ENCODE measurements at places on chromosomes 16 and 17.

DNA sequence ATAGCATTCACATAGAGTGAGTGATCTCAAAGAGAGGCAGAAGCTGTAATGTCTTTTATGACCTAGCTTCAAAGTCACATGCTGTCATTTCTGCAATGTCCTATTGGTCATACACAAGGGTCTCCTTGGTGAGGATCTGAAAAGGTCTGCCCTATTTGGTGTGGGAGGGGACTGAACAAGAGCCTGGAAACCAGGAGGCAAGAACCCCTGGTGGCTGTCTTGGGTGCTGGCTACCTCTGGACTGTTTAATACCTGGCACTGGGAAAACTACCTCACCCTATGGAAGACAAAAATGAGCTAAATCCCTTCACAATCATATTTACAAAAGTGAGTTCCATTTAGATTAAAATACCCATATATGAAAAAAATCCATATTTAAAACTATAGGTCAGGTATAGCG lies 9.0 kb downstream of the KCTD13 start:
- no peak for DNase-seq

- DNase-seq, result no peak
These were observed 322.4 kb upstream of the CDH5 start for GRCh38 chr16:66044089-66044488.

- DNase-seq, result no peak
These were observed 25.8 kb downstream of the HLF start for GRCh38 chr17:55290492-55291113.

- no peak for DNase-seq
These were observed 278 bp downstream of the ITGB4 start for GRCh38 chr17:75721463-75722011.

DNA sequence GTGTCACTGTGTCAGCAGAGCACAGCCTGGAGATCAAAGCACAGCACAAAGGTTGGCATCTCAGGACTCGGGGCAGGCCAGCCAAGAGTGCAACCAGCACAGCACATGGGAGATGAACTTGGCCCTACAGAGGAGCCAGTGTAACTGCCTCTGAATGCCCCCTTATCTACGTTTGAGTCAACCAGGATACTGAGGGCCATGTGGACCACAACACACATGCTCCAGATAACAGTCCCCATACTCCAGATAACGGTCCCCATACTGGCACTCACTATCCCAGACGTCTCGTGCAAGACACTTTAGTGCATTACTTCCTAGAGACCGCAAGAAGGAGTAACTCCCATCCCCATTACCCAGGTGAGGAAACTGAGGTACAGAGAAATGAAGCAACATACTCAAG lies 88.2 kb downstream of the XYLT1 start:
- no peak for DNase-seq

DNA sequence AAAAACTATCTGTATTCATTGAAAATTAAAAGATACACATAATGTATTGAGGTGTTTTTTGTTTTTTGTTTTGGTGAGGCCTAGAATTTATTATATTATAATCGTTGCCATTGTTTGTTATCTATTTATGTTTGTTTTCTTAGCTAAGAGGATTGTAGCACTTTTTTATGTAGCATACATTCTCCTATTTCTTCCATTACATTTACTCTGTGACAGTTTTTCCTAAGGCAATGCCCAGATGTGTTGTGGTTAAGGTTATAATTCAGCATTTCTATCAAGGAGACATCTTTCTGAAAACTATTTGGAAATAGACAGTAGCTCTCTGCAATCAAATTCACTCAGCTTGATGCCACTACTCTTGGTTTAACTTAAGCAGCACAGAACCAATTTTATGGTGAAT lies 161.6 kb downstream of the PPM1E start:
- no peak for DNase-seq

- DNase-seq, result peak; percentile 29
These were observed 1.6 kb downstream of the MRM1 start for GRCh38 chr17:36602924-36603384.

DNA sequence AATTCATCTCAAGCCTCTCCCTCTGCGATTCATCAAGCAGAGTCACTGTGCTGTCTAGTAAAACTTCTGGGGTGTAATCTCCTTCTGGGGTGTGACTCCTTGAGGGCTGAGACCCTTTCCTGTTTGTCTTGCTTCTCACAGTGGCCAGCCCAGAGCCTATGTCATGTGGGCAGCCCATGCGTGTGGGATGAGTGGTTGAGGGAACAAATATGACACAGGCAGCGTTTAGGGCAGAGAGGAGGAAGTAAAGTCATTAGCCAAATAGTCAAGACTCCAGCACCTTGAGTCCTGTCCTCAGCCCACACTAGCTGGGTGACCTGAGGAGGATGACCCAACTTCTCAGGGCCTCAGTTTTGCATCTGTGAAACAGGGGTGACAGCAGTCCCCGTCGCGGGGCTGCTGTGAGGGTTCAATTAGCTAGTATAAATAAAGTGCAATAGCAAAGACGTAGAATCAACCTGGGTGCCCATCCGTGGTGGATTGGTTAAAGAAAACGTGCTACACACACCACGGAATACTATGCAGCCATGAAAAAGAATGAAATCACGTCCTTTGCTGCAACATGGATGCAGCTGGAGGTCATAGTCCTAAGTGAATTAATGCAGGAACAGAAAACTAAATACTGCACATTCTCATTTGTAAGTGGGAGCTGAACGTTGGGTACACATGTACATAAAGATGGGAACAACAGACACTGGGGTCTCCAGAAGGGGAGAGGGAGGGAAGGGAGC lies 4.5 kb upstream of the ITGAX start:
- no peak for DNase-seq

- DNase-seq, result no peak
These were observed 35.2 kb upstream of the PLLP start for GRCh38 chr16:57319646-57320045.

- DNase-seq, result no peak
These were observed 29.0 kb downstream of the ETV4 start for GRCh38 chr17:43517161-43517560.

DNA sequence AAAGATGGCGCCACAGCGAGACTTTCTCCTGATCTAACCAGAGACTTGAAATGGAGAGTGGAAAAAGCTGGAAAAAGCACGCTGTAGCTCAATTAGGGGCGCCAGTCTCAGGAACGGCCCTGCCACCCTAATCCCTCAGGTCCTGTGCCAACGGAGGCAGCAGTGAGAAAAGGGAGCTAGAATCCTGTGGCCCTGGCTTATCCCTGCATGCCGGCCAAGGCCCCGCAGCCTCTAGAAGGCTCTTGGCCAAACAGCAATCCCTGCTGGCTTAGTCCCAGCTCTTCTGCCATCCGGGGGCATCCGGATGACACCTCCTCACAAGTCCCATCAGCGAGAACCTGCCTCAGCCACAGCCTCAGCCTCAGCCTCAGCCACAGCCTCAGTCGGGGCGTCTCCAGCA lies 69.8 kb downstream of the MRM3 start:
- no peak for DNase-seq

- no peak for DNase-seq
These were observed 35.6 kb downstream of the PRKCA start for GRCh38 chr17:66337866-66338485.

GRCh38 chr17:47897561-47897960 lies 1.5 kb downstream of the SP2 start:
- DNase-seq, result no peak

DNA sequence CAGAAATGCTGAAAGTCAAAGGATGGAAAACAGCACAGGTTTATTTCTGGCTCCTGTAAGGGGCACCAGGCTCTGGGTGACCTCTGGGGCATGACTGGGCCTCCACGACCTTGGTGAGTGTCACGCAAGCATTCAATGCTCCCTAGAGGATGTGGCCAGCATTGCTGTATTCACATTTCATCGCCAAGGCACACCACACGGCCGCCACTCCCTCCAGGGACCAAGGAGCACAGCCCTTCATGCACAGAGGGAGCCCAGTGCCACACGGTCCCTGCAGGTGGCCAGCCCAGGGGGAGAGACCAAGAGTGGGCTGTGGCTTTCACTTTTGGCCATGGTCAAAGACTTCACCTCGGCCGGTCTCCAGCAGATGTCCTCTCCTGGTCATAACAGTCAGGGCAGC lies 137.4 kb upstream of the TNRC6C start:
- no peak for DNase-seq

- no peak for DNase-seq
These were observed 290.4 kb upstream of the HSBP1 start for GRCh38 chr16:83517398-83517797.

- no peak for DNase-seq
These were observed 9.7 kb upstream of the ARL5C start for GRCh38 chr17:39175695-39176093.

DNA sequence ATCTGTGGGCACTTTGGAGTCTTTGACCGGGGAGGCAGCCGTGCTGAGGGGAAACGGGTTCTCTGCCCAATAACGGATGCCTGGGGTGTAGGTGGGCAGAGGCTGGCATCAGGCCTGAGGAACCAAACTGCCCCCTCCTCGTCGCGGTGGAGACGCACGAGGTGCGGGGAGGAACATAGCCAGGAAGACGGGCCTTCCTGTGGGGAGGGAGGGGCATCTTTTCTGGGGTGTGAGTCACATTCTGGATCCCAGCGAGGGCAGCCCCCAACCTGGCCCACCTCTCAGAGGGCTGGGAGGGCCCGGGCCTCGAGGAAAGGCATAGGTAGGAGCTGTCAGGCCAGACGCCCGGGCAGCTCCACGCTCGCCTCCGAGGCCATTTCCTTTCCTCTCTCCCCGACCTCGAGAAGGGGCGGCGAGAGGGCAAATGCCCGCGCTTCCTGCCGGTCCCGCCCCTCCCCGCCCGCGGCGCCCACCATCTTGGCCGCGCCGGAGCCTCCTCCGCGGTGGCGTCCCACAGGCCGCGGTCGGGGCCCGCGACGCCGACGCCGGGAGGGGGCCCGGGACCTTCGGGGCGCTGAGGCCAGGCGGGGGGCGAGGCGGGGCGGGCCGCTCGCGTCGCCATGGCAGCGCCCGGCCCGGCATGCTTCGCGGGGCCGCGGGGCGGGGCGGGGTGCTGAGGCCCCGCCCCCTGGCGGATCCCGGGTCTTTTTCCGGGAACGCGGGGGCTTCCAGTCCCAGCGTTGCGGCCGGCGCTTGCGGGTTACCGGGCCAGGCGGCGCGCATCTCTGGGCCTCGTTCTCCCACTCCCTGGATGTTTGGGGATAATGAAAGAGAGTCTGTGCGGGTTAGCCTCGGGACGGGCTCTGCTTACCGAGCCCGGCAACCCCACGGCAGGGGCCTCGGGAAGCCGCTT lies 13.2 kb downstream of the RAI1 start:
- peak; percentile 42 for DNase-seq

GRCh38 chr16:28003923-28004322 lies 59.6 kb downstream of the GSG1L start:
- DNase-seq, result no peak

GRCh38 chr17:5715478-5715877 lies 131.2 kb upstream of the NLRP1 start:
- DNase-seq, result no peak

DNA sequence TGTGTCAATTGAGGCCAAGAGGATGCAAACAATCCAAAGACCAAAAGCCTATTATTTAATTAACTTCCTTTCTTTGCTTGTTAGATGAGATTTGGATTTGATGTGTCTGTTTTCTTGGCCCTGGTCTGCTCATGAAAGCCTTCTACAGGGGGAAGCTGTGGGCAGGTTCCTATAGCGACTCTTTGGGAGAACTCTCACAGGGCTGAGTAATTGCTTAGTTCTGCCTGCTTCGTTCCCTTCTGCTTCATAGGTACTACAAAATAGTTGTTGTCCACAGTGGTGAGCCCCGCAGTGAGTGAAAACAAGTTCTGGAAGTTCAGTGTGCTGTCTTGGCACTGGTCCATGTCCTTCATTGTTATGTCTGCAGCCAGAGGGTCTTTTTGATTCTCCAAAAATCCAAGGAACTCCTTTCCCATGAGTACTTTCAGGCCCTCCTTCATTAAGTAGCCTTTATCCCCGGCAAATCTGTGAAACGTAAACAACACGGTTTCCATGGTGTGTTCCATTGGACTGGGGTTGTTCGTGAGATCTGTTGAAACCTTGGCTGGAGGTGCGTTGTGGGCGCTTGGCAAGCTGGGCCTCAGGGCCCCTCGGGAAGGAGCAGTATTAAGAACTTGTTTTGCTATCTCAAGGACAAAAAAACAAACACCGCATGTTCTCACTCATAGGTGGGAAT lies 30.0 kb upstream of the ANKRD40CL start:
- DNase-seq, result no peak

- no peak for DNase-seq
These were observed 210.0 kb downstream of the MAF start for GRCh38 chr16:79390481-79391051.

DNA sequence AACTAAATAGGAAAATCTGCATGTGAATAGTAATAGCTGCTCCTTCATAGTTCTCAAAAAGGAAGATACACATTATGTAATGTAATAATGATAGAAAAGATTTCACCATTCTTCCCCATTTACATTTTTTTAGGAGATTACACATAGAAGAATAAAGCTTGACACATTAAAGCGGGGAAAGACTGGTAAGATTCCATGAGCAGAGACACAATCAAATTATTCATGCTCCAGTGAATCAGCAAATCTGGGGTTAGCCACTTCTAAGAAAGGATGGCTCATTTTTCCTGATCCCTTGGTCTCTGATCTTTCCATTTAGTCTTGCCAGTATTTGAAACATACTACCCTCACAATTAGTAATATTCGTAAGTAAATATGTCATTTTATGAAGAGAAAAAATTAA lies 81.9 kb downstream of the CA4 start:
- DNase-seq, result no peak

DNA sequence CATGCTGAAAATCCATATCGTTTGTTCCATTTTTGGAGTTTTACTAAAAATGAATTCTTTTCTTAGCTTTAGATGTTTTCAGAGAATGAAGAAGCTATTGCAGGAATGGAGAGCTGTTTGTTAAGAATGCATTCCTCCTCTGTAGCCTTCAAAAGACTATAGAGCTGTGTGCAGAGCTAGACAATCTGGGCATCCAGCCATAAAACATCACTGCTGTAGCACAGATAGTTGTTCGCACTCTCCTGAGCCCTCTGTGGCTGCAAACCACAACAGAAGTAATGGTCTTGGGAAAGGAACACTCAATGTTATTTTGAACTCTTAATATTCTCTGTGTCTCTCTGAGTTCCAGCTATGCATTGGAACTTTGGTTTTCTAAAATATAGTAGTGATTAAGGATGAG lies 4.9 kb downstream of the TNRC6C start:
- DNase-seq, result peak; percentile 29

DNA sequence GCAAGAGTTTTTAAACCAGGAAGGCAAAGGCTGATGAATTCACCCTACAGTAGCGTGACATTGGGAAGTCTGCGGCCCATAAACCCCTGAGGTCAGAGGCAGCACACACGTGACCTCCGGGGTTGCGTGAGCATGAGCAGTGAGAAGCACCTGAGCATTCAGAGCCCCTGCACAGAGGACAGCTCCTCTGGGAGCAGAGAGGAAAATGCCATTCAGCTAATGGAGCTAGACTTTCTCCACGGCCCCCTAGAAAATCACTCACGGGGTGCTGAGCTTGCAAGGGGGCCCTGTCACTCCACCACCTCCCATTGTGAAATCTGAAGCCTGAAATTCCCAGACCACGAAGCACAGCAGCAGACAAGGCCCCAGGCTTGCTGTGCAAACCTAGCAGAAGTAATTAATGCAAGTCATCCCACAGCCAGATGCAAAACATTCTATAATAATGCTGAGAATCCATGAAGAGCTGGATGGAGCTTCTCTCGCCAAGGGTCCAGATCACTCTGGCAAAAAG lies 114.9 kb upstream of the RCVRN start:
- DNase-seq, result no peak

- no peak for DNase-seq
These were observed 3.9 kb upstream of the WNT9B start for GRCh38 chr17:46847204-46848191.

Measured in activated CD8-positive, alpha-beta memory T cell treated with anti-CD3 and anti-CD28 coated beads for 1 hour (primary cell).